ENCODE measurements at places on chromosomes 3 and 15.

DNA sequence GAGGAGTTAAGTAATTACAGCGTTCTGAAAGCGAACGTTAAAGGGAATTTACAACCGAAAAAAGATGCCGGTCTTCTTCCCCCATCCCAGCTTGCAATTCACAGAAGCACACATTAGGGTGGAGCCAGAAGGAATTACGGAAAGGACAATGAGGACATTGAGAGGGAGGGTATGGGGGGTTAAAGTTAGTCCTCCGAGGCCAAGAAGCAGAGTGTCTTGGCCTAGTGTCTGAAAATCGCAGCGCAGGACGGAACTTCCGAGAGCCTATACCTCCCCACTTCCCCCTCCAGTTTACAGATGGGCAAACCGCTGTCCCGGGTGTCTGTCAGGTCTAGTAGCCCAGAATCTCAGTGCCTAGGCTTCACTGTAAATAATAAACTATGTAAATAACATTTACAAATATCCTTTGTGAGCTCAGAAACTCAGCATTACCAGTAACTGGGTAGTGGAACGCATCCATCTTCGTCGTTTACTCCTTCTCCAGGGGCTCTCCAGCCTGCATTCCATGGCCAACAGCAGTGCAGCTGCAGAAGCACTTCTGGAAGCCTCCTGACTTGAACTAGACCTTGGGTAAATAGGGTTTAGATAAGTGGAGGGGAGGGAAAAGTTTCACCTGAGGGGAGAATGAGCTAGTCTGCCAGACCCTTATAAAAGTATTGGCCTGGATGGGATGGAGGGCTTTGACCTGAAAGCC, 922 bp downstream of the ADPRH start:
- no peak for DNase-seq

DNA sequence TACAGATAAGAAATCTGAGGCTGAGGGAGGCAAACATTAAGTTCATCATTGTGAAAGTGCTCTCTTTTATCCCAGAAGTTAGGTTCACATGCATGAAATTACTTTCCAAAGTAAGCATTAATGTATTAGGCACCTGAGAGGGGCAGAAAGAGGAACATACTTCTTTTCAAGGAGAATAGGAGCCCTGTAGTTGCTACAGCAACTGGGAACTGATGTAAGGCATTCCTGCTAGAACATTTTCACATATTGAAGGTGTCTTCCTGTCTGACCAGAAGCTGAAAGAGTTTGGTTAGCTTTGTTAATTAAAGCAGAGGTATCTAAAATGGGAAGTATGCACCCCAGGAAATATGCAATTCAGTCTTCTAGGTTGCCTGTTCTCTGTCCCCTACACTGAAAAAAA, 65.5 kb upstream of the ZBTB20 start:
- DNase-seq = no peak

DNA sequence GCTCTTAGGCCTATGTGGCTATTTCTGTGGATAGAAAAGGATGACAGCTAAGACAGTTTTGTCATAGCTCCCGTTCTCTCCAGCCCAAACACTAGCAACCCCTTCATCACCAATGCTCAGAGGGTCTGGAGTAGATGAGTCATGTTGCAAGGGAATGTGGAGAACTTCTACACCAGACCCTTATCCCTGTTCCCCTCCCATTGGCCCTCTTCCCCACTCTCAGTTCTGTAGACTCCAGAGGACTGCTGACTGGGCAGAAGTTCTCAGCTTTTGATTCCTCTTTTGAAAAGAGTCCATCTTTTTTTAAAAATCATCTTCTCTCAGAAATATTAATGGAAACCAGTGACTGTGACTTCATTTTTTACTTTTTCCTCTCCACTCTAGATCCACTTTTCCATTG, 2.4 kb upstream of the MYZAP start:
- no peak for DNase-seq

- DNase-seq = no peak
Measured at GRCh38 chr3:172334671-172335207, 113.5 kb downstream of the GHSR start.

DNA sequence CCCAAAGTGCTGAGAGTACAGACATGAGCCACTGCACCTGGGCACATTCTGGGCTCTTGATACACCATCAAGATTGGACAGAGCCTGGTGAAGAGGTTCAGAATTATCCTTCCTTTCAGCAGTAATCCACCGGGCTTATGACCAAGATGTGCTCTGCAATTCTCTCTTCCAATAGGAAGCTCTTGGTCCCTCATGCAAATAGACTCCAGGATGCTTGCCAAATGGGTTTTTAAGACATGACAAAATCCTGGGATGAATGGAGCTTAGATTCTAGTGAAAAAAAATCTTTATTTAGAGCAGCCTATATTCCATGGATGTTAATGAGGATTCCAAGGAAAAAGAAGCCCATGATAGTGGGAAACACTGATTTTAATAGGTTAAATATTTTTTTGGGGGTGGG, 119.1 kb downstream of the SV2B start:
- no peak for DNase-seq

GRCh38 chr3:40398346-40398745, 11.4 kb downstream of the ENTPD3 start:
- no peak for DNase-seq

- no peak for DNase-seq
Measured at GRCh38 chr3:165903885-165904630, 66.8 kb upstream of the BCHE start.

GRCh38 chr15:67190813-67191212, 63.6 kb downstream of the AAGAB start:
- no peak for DNase-seq

- DNase-seq = peak; percentile 78
Measured at GRCh38 chr3:160941885-160942494, 163.2 kb downstream of the B3GALNT1 start.

DNA sequence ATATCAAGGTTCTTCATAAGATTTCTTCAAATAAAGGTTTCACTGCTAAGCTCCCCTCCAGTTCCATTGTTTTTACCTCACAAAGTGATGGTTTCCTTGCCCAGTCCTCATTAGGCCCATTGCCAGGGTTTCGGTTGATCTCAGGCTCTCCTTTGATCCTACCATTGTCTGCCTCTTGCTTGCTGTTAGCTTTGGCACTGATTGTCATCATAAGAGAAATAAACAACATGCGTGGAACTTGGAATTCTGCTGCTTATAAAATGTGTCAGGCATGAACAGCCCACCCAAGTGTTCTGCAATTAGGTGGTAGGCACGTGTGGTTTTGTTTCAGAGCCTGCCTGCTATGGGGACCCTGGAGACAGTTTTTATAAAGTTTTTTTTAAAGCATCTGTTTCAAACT, 107.6 kb upstream of the BFSP2 start:
- no peak for DNase-seq

GRCh38 chr15:28023422-28023821, 75.7 kb downstream of the OCA2 start:
- DNase-seq = no peak

DNA sequence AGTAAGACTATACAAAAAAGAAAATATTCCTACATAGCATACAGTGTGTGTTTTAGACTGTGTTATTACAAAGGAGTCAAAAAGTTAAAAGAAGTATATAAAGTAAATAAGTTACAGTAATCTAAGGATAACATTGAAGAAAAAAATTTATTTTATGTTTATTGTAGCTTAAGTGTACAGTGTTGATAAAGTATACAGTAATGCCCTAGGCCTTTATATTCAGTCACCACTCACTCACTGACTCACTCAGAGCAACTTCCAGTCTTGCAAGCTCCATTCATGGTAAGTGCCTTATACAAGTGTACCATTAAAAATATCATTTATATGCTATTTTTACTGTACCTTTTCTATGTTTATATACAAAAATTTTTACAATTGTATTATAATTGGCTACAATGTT, 220.1 kb downstream of the BCHE start:
- DNase-seq = no peak

- no peak for DNase-seq
Measured at GRCh38 chr3:197015790-197016736, 13.6 kb downstream of the MELTF start.

- no peak for DNase-seq
Measured at GRCh38 chr15:53384417-53384816, 375.0 kb downstream of the WDR72 start.

GRCh38 chr3:64111872-64112271, 88.6 kb upstream of the PSMD6 start:
- no peak for DNase-seq

GRCh38 chr3:24972491-24972890, 455.6 kb upstream of the RARB start:
- DNase-seq = no peak

GRCh38 chr3:48617559-48617958, 4.0 kb downstream of the TMEM89 start:
- no peak for DNase-seq

GRCh38 chr3:188271226-188271914, 117.4 kb downstream of the LPP start:
- DNase-seq = no peak

DNA sequence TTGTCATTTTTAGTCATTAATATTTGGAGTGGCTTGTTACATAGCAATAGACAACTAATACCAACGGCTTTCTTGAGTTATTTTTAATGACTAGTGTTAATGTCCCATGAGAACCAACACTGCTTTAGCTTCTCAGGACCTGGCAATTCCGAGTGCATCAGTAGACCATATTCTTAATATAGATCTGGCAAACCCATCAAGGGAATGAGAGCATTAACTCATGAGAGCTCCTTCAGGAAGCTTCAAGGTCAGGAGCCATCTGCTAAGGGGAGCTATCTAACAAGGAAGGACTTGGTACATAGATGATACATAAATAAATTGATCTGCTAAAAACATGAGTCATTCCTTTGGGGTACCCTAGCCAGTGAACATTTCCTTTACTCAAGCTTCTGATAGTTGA, 122.6 kb upstream of the EPHA3 start:
- no peak for DNase-seq

GRCh38 chr15:68574046-68574445, 4.7 kb upstream of the CORO2B start:
- no peak for DNase-seq

DNA sequence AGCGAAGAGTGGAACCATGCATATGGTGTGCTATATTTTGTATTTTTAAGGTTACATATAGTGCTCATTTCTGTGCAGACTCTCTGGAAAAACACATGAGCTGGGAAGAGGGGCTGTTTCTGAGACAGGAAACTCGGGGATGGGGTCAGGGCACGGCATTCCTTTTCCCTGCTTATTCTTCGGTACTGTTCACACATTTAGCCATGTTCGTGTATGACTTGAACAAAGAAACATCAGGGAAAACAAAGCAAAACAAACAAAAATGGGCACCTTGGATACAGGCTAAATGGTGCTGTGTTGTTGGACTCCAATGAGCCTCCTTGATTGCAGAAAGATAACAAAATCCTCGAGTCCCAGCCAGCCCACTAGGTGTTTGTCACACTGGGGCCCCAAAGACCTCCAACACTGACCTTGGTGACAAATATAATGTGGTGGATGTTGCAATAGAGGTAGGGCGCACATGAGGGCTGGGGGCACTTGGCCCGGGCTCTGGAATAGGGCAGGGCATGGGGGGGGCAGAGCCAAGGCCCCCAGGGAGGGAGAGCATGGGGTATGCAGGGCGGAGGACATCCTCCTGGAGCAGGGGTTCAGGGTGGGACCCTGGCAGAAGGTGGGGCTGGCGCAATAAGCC, 19.3 kb downstream of the DNASE1L3 start:
- no peak for DNase-seq

- no peak for DNase-seq
Measured at GRCh38 chr15:56959318-56959648, 40.8 kb downstream of the TCF12 start.

DNA sequence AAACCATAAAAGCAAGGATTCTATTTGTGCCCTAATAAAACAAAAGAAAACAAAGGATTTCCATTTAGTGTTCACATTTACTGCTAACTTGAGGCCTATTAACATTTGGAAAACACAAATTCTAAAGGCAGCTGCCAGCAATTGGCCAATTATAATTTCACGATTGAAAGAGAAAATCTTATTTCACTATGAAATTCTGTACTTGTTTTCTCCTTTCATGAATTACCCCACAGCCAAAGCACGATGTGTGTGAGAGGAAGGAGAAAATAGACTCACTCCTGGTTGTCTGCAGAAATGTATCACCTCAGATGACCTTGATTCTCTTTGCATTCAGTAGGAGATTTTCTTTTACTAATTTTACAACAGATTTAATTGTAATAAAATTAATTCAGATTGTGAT, 242.8 kb upstream of the GBE1 start:
- DNase-seq = no peak

- no peak for DNase-seq
Measured at GRCh38 chr3:23830869-23831484, 25.2 kb downstream of the UBE2E1 start.

DNA sequence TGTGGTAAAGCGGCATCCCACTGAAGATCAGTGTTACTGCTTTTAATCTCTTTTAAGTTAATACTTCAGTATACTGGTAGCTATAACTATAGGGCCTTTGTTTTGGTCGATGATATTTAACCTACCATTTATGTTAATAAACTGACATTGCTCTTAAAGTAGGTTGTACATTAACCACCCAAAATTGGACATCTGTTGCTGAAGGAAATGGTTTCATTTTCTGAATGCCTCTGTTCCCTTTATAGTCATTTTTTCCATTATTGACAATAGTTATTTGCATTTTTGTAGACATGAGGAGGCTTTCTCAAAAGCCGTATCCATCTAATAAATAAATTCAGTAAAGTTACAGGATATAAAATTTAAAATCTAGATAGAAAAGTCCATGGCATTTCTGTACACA, 252.4 kb upstream of the UBE2E1 start:
- DNase-seq = no peak
